ENCODE measurements at places on chromosomes 12 and 14.

- DNase-seq = no peak
Observed at GRCh38 chr12:47547077-47547476, 158.8 kb downstream of the RPAP3 start.

DNA sequence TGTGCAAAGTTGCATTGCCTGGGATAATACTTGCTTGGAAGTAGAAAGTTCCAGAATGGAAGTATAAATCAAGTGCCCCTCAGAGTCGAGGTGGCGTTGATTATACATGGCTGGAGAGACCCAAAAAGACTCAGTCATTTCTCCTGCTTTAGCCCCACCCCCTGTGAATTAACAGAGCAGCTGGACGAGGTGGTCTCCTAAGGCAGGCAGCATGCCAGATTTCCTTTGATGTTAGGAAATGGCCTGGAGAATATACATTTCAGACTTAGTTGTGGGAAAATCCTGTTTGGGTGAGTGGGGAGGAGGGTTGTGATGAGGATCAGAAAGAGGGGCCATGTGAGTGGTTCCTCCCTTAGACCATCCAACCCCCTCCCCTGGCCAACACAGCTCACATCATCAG lies 406.1 kb upstream of the TMPO start:
- no peak for DNase-seq

GRCh38 chr14:69042787-69043444 lies 63.8 kb upstream of the ACTN1 start:
- DNase-seq = no peak

DNA sequence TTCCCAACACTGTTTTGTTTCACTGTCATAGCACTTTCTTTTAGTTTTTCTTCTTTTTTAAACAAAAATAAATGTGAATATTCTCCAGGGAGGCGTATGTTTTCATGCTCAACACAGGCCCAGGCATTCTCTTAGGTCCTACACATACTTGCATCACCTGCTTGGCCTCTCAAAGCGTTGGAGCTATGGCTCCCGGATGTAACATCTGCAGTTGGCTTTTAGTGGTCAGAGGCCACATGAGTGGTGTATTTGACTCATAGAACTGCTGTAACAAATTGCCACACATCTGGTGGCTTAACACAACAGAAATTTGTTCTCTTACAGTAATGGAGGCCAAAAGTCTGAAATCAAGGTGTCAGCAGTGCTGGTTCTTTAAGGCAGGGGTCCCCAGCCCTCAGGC lies 44.6 kb upstream of the VRK1 start:
- DNase-seq = no peak

DNA sequence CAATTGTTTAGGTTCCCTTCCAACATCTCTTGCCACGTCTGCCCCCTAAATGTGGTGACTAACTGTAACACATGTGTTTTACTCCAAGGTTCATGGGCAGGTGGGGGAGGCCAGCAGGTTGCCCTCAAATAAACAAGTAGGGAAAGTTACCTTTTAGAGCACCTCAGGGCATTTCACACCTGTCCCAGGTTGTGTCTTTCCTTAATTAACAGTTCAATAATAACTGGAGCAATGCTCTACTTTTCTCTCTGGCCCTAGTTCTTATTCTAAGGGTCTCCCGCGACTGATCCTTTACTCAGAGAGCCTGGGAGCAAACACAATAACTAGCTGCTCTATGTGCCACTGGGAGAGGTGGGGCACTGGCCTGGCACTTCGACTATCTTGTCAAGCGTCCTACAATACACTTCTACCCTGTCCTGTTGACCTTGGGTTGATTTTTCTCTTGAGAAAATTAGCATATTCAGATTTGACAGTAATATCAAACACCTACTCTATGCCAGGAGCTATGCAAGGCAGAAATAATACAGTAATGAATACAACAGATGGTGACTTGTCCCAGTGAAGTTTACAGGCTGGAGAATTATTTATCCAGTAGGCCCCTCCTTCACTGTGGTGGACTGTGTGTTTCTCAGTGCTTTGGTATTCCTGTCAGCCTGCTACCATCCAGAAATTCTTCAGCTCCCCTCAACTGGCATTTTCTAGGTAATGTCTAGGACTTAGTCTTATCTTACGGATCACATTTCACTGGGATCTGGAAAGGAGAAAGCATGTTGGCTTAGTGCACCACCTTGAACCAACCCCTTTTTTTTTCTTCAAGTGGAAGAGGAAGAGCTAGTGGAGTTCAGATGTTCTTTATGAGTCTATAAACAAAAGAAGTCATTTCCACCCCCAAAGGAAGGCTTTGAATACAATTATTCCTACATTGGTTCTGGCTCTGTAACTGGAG lies 202.6 kb downstream of the CRADD start:
- DNase-seq = no peak

DNA sequence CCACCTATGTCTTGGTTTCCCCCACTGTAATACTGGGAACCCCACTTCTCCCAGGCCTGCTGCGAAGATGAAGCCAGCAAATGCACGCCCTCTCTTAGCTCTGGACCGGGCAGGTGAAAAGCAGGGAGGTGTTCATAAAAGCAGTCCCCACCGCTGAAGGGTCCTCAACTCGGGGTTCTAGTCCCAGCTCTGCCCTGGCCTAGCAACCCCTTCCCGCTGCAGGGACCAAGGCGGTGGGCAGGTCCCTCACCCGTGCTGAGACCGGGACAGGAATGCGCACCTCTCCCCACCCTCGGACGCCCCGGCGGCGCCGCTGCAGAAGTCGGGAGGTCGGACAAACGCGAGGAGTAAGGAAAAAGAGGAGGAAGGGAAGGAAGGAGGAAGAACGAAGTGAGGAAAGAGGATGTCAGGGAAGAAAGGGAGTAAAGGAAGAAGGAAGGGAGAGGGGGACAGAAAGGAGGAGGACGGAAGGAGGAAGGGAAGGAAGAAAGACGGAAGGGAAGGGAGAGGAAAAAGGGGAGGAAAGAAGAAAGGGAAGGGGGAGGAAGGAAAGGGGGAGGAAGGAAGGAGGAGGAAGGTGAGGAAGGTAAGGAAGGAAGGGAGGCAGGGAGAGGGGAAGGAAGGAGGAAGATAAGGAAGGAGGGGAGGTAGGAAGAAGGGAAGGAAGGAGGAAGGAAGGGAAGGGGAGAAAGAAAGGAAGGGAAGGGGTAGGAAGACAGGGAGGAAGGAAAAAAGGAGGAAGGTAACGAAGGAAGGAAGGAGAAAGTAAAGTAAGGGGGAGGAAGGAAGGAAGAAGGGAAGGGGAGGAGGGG lies 701 bp downstream of the SPRING1 start:
- DNase-seq = no peak

DNA sequence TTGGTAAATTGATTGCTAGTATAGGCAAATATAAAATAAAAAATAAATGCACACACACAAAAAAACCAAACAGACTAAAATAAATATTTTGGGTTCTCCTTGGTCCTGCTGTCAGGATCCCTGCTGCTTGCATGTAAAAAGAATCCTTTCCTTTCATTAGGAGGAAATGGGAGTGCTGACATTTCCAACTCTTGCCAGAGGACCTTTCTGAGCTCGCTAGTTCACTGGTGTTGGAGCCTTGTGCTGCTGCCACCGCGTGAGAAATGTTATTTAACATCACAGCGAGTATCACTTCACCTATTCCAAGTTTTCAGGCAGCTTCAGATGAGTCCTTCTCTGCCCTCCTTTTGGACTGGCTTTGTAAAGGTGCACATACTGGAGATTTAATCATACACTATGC lies 358.9 kb downstream of the NPAS3 start:
- DNase-seq = no peak

GRCh38 chr14:88931321-88932110 lies 107.1 kb downstream of the TTC8 start:
- DNase-seq = no peak

DNA sequence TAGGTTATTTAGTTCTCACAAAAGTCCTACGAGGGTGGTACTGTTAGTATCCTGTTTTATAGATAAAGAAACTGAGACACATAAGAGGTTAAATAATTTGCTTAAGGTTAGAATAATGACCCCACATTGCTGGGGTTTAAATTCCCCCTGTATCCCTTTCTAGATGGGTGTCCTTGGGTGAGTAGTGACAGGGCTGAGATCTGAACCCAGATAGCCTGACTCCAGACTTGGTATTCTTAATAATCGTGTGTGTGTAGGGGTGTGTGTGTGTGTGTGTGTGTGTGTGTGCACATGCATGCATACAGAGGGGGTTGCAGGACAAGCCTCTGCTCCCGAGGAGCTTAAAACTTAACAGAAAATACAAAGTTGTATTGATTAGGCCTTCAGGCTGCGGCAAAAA lies 96.7 kb upstream of the PSMC1 start:
- DNase-seq = no peak

GRCh38 chr12:1065629-1066028 lies 74.6 kb downstream of the ERC1 start:
- no peak for DNase-seq

GRCh38 chr14:104598039-104598909 lies 6.3 kb downstream of the TMEM179 start:
- DNase-seq = no peak

- no peak for DNase-seq
Observed at GRCh38 chr12:64682572-64683277, 72.4 kb downstream of the RASSF3 start.

- DNase-seq = no peak
Observed at GRCh38 chr14:34237081-34237480, 225.0 kb downstream of the SPTSSA start.

- no peak for DNase-seq
Observed at GRCh38 chr12:26302776-26303175, 107.4 kb downstream of the SSPN start.

DNA sequence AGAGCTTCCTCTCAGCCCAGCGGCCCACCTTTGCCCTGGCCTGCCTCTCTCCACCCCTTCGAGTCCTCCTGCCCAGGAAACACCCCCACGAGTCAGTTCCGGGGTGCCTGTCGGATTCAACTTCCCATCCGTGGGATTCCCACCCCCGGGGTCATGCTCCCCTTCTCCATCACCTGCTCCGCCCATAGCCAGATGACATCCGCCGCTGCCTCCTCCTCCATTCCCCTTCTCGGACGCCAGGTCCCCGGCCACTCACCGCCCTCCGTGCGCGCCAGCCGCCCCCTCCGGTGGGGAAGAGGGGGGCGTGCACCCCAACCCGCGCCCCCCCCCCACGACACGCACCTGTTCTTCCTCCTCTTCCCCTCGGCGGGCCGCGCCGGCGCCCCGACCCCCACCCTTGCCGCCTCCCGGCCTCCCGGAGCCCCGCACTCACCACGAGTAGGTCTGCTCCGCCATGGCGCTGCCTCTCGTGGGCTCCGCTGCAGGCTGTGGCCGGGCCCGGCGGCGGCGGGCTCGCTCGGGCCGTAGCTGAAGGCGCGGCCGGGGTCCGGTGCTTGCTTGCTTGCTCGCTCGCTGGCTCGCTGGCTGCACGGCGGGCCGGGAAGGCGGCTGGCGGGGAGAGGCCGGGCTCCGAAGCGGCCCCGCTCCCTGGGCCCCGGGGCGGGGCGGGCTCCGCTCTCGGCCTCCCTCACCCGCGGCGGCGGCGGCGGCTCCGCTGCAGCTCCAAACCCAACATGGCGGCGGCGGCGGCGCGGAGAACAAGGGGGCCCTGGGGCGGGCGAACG lies 554 bp downstream of the SPPL3 start:
- DNase-seq = peak; percentile 69

DNA sequence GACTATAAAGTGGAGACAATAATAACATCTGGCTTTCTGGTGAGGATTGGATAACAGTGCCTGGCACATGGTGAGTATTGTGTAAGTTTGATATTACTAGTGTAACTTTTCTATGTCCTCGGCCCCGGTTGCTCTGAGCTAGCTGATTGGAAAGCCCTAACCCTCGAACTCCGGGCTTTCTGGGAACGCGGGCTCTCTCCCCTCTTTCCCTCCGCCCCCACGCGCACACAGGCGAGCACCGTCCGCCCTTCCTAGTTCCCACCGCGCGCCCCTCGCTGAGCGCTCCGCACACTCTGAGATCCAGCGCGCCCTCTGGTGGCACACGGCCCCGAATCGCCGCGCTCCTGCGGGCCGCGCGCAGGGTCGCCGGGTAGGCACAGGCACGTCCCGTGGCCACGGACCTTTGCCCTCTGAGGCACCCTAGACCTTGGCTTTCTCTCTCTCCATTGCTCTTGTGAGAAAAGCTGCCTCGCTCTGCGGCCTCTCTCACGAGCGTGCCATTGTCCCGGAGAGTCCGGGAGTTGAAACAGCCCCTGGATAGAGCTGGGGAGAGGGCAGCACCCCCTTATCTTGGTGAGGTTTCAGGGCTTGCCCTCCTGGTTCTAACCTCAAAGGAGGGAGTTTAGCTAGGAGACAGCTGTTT lies 23.2 kb upstream of the ESRRB start:
- DNase-seq = peak; percentile 14

GRCh38 chr12:123478762-123479161 lies 20.8 kb downstream of the SNRNP35 start:
- no peak for DNase-seq

DNA sequence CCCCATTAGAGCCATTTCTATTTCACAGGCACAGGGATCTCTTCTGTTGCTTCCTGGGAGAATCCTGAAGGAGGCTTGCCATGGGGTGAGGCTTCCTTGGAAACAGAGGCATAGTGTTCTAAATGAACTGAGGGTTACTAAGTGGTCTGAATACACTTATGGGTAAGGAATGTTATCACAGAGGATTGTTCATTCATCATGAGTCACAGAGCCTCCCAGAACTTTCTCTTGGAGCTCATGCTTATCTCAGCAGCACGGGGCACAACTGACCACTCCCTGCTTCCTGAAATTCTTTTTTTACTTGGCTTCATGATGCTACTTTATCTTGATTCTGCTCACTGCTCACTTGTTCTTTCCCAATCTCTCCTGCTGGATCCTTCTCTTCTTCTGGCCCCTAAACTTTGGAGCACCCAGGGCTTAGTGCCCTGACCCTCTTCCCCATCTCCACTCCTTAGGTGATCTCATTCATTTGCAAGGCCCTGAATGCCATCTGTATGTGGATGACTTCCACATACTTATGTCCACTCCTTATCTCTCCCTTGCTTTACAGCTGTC lies 57.9 kb downstream of the ANO6 start:
- no peak for DNase-seq

DNA sequence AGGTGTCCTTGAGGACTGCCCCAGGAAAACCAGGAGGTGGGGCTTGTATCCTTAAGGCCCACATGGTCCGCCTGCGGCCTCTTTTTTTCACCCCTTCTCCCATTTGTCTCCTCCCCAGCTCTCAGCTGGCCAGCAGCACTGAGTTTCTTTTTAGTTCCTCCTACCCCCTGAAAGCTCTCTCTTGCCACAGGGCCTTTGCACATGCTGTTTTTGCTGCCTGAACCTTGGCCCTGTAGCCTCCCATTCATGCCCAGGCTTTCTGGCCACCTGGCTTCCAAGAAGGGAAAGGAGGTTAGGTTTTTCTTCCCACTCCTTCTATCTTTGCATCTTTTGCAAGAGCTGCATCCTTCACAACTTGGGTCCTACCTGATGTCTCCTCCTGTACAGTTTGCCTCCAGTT lies 358.1 kb downstream of the VRK1 start:
- DNase-seq = no peak

Data from CD4-positive, alpha-beta T cell treated with Interleukin-2 at 100 ng/mL for 4 hours (primary cell).